Fibroblast of skin of left quadriceps (primary cell): ENCODE measurements at places on chromosomes 2 and 18.
A peak's percentile ranks its signal among the peaks of the same experiment; 100 is the strongest.

DNA sequence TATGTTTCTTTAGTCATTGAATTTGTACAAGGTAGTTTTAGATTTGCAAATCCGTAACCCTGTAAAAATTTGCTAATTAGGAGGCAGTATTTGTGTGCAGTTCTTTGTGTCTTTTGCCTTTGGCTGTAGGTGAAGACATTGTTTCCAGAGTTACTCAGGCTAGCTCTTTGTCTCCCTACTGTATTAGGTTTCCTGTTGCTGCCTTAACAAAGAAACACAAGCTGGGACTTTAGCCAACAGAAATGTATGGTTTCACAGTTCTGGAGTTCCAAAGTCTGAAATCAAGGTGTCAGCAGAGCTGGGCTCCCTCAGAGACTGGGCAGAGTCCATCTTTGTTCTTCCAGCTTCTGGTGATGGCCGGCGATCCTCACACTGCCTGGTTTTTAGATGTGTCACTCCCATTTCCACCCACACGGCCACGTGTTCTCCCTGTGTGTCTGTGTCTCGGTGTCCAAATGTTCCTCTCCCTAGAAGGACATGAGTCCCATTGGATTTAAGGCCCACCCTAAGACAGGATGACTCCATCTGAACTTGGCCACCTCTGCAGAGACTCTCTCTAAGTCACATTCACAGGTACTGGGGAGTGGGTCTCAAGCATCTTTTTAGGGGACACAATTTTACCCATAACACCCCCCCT lies 309.7 kb downstream of the GALR1 start:
- DNase-seq: no peak

- no peak for DNase-seq
Measured at GRCh38 chr2:60486067-60486466, 67.4 kb downstream of the BCL11A start.

GRCh38 chr2:116819355-116819754 lies 995.1 kb upstream of the DDX18 start:
- no peak for DNase-seq

GRCh38 chr2:150939087-150939486 lies 322.6 kb downstream of the RBM43 start:
- DNase-seq: no peak

DNA sequence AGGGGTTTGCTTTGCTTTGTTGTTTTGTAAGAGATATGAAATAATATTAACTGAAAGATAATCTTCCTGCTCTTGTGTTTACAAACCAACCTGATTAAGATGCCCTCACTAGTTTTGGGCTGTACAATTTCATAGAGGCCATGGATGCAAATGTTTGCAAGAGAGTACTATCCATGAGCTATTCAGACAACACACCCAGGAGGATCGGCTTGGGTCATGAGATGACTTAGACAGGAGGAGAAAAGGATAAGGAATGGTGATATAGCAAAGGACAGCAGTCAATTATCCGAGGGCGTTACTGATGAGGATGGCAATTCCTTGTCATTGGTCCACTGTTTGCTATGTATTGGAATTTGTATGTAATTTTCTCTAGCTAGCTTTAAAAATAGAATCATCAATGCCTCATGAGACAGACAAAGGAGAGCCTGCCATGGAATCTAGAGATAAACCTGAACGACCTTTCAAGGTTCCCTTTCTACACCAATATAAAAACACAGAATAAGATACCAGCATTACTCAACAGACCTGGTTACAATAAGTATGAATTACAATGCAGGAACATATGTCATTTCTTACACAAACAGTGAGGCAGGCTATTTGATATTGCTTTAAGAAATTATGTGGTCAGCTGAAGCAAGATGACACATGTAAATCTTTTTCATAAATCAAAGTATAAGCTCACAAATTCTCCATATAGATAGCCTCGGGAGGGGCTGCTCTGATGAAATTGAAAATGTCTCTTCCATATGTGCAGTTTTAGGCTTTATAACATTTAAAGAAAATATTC lies 54.4 kb upstream of the SOS1 start:
- DNase-seq: no peak

- DNase-seq: peak; percentile 68
Measured at GRCh38 chr2:112803691-112804521, 19.6 kb upstream of the IL1A start.

GRCh38 chr2:38743672-38744398 lies 7.3 kb downstream of the SRSF7 start:
- DNase-seq: no peak

DNA sequence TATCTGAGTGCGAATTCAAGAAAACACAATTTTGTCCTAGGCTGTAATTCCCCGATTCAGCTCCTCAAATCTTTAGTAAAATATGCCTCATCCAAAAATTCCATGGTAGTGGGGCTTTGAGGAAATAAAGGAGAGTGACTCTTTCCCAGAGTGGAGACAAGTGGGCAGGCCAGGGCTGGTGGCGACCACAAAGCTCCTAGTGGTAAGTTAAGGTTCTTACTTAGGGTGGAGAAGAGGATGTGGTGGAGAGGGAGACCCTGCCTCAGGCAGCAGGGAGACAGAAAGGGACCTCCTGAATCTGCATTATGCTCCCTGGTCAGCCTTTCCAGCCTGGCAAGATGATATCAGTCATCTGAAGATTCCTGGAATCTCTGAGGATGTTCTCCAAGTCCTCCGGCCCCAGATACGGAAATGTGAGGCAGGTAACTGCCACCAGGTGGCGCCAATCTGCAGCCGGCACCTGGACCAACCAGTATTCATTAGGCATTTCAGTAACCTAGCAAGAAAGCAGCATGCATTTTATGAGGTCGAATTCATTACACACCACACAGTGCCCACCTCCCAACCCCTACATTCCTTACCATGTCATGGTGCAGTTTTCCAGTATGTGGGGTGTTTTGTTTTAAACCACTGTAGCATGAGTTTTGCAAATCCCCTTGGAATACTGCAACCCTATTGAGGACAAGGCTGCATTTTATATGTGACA lies 106.4 kb downstream of the POLE4 start:
- DNase-seq: no peak
